Amniotic epithelial cell (primary cell): ENCODE measurements at places on chromosomes 2 and 18.
A peak's percentile ranks its signal among the peaks of the same experiment; 100 is the strongest.

DNA sequence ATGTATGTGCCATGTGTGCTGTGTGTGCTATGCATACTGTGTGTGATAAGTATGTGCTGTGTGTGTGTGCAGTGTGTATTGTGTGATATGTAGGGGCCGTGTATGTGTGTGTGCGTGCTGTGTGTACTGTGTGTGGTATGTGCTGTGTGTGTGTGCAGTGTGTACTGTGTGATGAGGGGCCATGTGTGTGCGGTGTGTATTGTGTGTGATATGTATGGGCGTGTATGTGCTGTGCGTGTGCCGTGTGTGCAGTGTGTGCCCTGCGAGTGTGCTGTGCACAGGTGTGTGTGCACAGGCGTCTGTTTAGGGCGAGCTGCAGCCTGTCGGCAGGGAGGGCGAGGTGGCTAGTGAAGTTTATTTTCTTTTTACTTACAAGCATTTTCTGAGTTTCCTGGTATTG is 16.1 kb downstream of the SNORC start:
- no peak for DNase-seq

- peak; percentile 95 for DNase-seq
Measured at GRCh38 chr2:74703373-74703772, 49.3 kb downstream of the SEMA4F start.

DNA sequence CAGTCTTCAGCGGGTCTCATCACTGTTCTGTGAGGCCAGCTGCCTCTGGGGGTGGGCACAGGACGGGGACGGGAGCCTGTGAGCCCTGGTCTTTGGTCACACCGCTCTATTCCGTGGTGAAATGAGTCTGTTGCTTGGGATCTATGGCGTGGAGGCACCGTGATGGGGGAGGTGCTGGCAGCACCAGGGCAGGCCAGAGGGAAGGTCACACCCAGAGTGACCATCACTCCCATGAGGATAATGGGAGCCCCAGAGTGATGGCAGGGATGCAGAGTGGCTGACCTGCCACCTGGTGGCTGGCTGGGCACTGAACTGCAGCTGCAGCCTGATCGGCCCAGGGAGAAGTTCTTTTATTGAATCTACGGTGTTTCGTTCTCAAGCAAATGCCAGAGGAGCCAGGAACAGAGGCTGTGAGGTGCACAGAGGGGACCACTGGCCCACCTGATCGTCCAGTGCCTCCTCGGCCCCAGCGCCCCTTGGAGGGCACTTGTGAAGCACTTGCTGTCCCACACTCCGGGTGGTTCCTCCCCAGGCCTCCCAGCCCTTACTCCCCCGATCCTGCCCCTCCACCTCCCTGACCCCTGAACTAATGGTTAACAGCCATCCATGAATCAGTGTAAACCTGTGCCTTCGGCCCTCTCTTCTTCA is 17.9 kb downstream of the KCNIP3 start:
- no peak for DNase-seq

DNA sequence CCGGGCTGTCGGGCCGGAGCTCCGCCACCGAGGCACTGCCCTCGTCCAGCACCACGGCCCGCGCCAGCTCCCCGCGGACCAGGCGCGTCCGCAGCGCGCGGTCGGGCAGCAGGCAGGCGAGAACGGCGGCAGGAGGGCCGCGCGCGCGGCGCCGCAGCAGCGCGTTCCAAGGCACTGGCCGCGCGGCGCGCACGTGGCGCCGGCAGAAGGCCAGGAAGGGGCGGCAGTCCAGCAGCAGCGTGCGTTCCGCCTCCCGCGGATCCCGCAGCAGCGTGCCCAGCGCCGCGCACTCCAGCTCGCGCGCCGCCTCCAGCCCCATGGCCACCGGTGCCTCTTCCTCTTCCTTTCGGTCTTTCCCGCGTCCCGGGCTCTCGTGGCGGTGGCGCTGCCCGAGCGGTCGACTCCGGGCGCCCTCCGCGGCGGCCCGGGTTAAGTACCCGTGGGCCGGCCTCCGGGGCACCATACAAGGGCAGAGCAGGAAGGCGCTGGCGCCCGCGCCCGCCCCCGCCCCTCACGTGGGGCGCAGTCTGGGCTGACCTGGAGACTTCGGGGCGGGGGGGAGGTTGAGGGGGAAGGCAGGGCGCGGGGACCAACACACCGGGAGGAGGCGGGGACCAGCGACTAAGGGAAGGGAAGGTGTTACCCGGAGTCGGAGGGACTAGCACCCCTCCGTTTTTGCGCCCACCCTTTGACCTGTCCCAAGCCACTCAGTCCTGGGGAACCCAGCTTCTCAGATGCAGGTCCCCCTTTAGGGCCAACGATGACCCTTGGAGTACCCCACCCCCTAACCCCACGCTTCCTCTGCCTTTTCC is at the start of gene DUSP2:
DUSP2 (minus strand) TSS at position 405 of the 812 bp plus-strand sequence; CDS start at position 319, 86 bp downstream.
- peak; percentile 59 for DNase-seq

DNA sequence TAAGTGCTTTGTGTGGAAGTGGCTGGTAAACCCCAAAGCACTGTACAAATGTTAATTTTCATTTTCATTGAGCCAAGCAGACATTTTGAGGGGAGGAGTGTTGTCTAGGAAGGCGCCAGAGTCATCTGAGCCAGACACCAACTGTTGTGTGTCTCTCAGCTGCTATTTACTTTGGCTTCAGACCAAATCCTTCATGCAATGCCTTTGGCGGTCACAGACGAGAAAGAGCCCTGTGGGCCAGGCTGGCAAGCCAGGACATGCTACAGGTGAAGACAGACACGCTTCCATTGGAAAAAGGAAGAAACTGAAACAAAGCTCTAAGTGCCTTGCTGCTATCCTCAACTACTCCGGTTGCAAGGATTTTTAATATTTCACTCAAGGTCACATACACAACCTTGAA is 115.4 kb upstream of the CDC42EP3 start:
- DNase-seq: no peak

- peak; percentile 31 for DNase-seq
Measured at GRCh38 chr2:153519257-153519875, 40.8 kb upstream of the RPRM start.

DNA sequence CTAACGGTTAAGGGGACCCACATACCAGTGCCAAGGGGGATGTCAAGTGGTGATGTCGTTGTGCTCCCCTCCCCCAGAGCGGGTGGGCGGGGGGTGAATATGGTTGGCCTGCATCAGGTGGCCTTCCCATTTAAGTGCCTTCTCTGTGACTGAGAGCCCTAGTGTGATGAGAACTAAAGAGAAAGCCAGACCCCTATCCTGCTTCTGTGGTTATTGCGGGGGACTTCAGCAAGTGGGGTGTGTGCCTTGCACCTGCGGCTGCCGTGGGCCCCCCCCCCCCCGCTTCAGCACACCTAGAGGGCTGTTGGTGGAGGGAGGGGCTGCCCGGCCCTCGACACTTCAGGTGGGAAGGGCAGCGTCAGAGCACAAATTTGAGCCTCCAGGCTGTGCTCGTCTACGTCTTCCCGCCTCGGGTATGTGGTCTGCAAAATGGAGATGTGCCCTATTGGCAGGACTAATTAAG is 6.1 kb downstream of the CTDSP1 start:
- no peak for DNase-seq

- DNase-seq: peak; percentile 70
Measured at GRCh38 chr18:74013955-74014354, 133.7 kb downstream of the FBXO15 start.

DNA sequence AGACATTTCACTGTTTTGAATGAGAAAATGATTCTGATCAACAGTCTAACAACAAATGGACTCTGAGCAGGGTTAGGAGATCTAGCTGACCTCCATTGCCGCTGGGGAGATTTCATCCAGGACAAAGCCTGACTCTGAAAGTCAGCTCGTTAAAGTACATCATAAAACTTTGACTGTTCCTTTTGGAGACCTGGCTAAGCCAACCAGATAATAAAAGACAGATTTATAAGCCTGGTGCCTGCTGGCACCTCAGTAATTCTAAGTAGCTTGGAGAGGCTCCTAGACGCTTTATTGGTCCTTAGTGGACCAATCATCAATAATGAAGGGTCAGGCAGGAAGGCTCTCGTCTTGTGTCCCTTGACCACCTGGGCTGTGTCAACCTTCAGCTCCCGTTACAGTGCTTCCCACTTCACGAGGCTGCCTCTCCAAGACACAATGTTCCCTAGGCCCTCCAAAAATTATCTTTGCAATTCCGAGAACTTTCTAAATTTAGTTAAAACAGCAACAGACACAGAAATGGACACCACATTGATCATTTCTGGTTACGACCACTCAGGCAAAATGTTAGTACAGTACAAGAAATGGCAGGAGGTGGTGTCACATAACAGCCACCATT is 47.9 kb upstream of the PMAIP1 start:
- no peak for DNase-seq

GRCh38 chr18:7466190-7466589 is 100.9 kb upstream of the PTPRM start:
- DNase-seq: no peak

GRCh38 chr18:27871726-27872125 is 305.2 kb downstream of the CDH2 start:
- DNase-seq: no peak

DNA sequence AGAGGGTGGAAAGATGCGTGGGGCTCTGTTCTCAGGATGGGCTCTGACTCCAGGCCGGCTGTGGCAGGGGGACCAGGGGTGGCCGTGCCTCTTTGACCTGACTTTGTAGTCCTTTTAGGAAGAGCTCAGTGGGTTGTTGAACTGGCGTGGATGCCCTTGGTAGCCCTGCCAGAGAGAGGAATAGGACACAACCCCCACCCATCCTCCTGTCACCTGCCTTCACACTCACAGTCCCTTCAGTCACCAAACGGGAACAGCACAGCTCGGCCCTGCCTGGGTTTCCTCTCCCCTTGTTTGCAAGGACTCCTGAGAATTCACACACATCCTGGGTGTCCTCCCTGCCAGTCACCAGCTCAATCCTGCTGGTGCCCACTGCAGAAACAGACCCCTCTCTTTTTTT is 20.1 kb upstream of the MRPL33 start:
- no peak for DNase-seq

- DNase-seq: no peak
Measured at GRCh38 chr2:150624001-150624401, 136.5 kb upstream of the RND3 start.

DNA sequence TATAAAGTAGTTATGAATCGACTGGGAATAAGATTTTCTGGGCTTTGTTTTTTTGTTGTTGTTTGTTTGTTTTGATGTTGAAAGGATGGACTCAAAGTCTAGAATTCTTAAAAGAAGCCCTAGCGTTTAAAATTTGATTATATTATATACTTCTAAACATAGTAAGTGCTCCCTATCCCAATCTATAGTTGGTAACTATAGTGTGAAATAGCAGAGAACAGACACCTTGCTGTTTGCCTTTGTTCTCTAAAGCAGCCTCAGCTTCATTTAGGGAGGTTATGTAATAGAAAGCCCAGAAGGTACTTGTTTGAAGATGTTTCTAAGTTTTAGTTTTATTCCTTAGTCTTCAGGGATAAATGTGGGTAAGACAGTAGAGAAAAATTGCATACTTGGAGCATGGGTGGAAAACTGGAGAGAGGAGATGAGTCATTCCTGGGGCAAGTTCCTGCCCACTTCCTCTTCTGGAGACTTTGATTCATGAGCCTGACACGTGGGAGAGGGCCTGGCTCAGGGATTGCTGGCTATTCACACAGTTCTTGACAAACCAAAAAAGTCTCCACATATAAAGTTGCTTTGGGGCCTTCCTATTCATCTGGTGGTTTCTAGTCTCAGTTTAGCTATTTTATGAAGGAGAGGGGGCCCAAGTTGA is 131.9 kb downstream of the MYO1B start:
- peak; percentile 93 for DNase-seq

GRCh38 chr2:70214953-70215549 is 24.2 kb upstream of the C2orf42 start:
- peak; percentile 90 for DNase-seq

- DNase-seq: no peak
Measured at GRCh38 chr2:142892715-142893114, 15.3 kb downstream of the KYNU start.

DNA sequence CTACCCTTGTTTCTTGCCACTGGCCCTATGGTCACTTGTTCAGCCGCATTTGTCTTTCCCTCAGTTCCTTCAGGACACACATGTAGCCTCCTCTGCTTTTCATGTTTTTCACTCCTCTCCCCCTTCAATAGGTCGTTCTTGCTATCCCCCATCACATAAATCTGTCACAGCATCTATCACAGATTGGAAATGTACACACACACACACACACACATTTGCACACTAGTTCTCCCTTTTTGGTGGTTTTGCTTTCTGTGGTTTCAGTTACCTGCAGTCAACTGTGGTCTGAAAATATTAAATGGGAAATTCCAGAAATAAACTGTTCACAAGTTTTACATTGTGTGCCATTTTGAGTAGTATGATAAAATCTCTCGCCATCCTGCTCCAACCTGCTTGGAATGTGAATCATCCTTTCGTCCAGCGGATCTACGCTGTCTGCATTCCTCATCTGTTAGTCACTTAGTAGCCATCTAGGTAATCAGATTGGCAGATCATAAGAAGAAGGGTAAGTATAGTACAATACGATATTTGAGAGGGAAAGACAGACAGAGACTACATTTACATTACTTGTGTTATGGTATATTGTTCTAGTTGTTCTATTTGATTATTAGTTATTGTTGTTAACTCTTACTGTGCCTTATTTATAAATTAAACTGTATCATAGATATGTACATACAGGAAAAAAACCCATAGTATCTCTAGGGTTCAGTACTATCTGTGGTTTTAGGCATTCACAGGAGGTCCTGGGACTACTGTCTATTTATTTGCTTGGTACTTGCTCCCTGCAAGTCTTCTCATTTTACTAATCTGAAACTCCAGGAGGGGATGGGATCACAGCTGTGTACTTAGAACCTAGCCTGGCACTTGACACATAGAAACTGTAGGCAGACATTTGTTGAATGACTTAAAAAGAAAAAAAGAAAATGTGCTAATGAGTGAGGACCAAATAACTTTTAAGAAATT is 86.1 kb upstream of the PNPT1 start:
- DNase-seq: peak; percentile 85

- DNase-seq: no peak
Measured at GRCh38 chr18:54888378-54888777, 60.1 kb downstream of the RAB27B start.

- DNase-seq: no peak
Measured at GRCh38 chr2:134586326-134586965, 132.4 kb downstream of the TMEM163 start.

DNA sequence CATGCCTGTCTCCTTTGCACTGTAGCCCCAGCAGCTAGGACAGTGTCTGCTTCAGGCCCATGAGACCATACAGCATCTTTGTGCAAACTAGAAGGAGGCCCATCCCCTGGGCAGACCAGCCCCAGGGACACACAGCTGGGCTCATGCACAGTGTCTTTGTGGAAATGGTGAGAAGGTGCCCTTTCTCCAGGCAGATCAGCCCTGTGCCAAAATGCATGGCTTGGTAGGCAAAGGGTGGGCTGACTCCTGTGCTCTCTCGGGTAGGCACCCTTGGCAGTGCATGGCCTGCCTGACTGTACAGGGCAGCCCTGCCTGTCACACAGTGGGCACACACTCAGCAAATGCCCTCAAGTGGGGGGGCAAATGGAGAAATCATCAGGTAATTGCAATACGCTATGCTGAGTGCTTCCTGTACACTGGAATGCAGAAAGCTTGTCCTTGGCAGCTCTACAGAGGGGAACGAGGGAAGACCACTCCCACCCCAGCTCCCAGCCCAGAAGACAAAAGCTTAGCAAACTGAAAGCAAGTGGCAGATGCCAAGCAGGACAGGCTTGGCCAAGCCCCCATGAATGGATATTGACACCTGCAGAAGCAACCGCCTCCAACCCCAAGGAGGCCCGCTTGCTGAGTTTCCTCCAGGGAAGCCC is 21.6 kb downstream of the TNS1 start:
- DNase-seq: no peak
